ENCODE measurements at places on chromosomes 2 and 18.
A peak's percentile ranks its signal among the peaks of the same experiment; 100 is the strongest.

DNA sequence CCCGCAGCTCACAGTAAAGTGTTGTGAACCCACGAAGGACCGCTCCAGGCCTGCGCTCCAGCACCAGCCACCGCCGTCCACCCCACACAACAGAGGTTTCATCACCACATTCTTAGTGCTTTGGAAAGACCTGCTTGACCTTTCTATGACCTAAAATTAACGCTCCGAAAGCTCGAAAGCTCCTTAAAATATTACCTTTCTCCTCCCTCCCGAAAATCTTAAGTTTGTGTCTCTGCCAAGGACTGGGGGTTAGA is 149.2 kb downstream of the TWIST2 start:
- DNase-seq, result no peak

- no peak for DNase-seq
These were observed 16.9 kb upstream of the CD28 start for GRCh38 chr2:203689426-203690116.

GRCh38 chr2:9811679-9812511 is 31.4 kb upstream of the TAF1B start:
- DNase-seq, result no peak

DNA sequence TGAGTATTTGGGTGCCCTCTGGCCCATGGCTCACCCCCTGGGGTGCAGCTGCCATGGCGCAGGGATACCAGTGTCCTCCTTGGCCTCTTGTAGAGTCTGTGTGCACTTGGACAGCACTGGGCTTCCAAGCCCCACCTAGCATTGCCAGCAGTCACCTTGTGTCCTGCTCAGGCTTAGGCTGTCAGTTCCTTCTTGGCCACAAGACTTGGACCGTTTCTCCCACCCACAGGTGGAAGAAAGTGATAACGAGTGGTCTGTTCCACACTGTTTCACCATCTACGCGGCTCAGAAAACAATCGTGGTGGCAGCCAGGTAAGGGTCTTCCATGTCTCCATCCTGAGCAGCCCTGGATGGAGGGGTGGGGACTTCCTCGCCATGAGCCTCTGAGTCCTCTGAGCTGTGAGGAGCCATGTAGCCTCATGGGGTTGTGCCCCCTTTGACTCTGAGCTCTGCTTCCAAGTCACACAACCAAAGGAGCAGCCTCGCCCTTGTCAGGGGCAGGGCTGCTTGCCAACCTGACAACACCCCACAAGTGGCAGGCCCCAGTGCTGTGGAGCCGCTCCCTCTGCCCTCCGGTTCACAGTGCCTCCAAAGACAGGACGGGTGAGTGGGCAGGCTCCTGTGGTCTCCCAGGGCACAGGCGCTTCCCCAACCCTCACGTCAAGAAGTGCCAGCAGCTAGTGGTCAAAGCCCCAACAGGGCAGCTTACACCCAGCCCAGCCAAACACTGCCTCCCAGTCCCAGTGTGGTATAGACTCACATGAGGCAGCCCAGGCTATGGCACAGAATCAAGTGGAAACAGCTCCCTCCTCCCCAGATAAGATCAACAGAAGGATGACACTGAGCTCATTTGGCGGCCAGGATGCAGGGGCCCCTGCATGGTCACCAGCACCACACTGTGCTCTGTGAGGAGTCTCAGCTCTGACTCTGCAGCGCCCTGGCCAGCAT is 18.4 kb downstream of the STK25 start:
- peak; percentile 78 for DNase-seq

DNA sequence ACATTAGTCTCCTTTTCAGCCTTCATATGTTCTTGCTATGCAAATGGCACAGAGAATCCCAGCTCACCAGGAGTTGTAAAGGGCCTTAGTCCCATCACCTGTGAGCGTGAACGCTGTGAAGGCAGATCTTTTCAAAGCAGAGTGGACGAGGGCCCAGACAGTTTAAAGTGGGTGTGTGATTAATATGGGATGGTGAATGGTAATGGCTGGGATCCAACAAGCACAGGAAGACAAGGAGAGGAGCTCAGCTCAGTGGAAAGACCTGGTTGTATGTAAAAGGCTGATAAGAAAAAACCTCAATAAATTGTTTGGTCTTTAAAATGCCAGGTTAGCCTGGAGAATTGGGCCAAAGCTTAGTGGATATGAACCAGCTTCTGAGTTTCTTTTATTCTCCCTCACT is 326.2 kb downstream of the NYAP2 start:
- DNase-seq, result no peak

GRCh38 chr2:45024600-45025291 is 15.5 kb upstream of the SIX2 start:
- no peak for DNase-seq

DNA sequence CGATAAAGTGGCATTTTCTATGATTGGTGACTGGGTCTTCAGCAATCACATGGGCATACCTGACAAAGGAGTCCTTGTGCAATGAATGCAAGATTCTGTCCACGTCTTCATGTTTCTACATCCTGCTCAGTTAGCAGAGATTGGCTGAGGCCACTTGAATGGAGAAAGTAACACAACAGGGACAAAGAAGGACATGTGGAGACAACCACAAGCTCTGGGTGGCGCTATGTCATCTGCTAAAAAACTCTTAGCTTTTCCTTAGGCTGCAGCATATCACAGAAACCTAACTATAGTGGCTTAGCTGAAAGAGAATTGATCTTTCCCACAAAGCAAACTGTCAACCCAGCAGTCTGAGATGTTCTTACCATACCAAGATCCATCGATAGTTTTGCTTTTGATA is 1109.7 kb downstream of the SOCS6 start:
- DNase-seq, result no peak

DNA sequence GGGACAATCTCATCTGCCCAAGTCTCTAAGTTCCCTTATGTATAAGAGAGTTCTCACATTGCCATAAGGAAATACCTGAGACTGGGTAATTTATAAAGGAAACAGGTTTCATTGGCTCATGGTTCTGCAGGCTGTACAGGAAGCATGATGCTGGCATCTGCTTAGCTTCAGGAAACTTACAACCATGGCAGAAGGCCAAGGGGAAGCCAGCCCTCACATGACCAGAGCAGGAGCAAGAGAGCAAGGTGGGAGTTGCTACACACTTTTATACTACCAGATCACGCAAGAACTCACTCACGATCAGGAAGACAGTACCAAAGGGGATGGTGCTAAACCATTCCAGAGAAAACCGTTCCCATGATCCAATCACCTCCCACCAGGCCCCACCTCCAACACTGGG is 73.9 kb downstream of the PRKRA start:
- DNase-seq, result no peak

DNA sequence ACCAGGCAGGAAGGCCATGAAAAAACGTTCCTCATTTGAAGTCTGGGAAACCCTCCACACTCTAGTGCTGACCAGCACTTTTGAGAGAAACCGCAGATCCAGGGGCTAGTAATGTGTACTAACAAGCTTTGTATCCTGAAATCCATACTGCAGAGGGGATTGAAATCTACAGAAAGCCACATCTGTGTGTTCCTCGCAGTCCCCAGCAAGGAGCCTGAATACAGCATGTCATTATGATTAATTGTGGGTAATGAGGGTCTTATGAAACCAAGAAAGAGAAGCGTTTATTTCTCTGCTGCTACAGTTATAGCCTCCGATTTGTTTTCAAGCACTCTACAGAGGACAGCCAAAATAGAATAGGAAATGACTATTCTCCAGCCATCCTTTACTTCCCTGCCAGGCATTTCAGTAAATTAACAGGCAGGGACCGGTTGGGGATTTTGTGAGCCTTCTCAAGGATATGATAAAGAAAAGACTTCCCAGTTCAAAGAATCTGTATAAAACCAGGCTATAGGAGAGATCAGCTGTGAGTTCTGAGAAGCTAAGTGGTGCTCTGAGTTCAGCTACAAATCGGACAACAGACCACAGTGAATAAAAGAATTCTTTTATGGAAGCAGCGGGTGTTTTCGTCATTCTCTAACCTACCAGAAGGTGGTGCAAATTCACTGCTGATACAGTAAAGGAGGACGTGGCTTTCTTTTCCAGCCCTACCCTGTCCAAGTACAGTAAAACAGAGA is 133.4 kb downstream of the INSIG2 start:
- no peak for DNase-seq

DNA sequence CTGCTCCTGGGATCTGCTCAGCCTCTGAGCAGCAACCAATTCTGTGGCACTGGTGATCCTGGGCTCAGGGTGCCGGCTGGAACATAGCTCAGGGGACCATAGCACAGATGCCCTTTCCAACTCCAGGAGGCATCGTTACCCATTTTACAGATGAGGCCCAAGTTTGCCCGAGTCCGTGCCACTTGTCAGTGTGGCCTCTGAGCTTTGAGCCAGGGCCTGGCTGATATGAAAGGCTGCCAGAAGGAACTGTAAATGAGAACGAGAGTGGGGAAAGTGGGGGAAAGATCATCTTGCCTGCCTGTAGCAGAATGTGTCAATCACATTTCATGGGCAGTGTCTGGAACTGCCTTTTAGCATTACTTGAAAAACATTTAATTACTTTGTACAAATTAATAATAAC is 23.3 kb upstream of the FOSL2 start:
- no peak for DNase-seq

- no peak for DNase-seq
These were observed 59.6 kb downstream of the TPGS2 start for GRCh38 chr18:36769172-36769571.

GRCh38 chr18:59848002-59848401 is 51.8 kb upstream of the PMAIP1 start:
- DNase-seq, result no peak

- DNase-seq, result no peak
These were observed at the start of gene OXER1 for GRCh38 chr2:42764096-42764495. Gene OXER1, minus strand, starts transcription at chr2:42764135. Its CDS starts 73 bp downstream, at chr2:42764062.

- no peak for DNase-seq
These were observed 6.8 kb downstream of the COLEC11 start for GRCh38 chr2:3601561-3602271.

- DNase-seq, result no peak
These were observed 158.8 kb downstream of the NDUFA10 start for GRCh38 chr2:239866350-239866749.

DNA sequence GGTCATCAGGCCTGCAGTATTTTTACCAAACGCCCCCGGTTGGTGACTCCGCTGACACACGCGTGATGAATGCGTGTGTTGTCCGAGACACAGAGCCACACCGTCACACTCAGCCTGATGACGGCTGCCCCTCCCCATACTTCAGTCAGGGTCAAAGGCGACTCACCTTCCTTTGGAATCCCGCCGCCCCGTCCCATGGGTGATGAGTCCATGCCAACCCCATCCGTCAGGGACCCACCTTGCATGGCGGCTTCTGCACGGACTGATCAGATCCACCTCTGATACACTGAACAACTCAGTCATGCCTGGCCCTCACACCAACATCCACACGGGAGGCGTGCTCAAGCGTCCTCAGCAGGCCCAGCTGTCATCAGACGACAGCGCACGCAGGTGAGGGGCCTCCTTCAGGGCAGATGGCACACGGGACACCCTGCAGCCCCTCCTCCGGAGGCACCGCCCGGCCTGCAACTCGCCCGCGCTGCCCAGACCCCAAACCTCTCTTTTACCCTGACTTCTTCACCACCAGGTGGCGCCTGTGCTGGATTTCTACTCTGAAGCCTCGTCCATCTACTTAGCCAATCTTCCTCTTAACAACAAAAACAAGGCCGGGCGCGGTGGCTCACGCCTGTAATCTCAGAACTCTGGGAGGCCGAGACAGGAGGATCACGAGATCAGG is 89.2 kb downstream of the ZNF516 start:
- peak; percentile 19 for DNase-seq

GRCh38 chr2:56812432-56812831 is 628.6 kb downstream of the CCDC85A start:
- no peak for DNase-seq

GRCh38 chr18:76619621-76620315 is 124.7 kb upstream of the ZNF516 start:
- DNase-seq, result no peak

DNA sequence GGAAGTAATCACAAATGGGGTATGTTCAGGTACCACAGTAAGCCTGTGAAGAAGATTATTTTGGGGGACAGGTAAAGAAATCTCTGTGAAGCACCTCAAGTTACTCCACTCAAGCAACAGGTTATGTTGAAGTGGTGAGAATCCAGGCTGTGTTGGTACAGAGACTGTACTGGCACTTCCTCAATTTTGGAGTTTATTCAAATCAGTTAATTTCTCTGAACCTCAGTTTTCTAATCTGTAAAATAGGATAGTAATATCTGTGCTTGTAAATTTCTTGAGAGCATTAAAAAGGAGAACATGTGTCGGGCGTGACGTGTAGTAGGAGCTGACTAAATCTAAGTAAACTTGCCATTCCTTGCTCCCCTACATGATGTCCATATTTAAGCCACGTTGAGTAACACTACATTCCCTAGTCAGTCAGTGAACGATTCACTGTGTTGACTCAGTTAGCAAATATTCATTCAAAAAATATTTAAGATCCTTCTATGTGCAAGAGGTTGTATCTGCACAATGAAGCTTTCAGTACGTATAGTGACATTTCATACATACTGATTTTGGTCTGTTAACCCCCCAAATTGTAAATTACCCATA is 504.2 kb downstream of the ZEB2 start:
- DNase-seq, result no peak

DNA sequence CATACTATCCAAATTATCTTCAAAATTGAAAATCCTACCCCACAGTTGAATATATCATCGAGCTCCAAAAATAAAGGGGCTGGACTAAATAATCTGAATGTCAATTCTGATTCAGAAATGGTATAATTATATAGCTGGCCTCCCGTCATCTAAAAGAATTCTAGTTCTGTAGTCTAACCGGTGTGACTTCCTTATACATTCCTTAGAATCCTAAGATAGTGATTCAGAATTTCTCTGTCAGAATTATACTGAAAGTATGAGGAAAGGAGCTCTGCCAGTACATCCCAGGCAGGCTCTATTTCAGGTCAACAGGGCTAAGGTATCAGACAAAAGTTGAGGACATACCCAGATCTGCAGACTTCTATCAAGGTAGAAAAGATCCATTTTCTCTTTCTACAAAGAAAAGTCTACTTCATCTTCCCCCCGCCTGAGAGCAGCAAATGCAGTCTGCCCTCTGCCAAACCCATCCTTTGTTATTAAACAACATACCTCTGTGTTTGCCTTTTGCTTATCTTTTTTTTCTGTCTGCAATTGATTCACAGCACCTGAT is 128.5 kb downstream of the METTL4 start:
- no peak for DNase-seq

GRCh38 chr2:219249203-219249980 is 3.7 kb upstream of the TUBA4B start:
- peak; percentile 78 for DNase-seq

DNA sequence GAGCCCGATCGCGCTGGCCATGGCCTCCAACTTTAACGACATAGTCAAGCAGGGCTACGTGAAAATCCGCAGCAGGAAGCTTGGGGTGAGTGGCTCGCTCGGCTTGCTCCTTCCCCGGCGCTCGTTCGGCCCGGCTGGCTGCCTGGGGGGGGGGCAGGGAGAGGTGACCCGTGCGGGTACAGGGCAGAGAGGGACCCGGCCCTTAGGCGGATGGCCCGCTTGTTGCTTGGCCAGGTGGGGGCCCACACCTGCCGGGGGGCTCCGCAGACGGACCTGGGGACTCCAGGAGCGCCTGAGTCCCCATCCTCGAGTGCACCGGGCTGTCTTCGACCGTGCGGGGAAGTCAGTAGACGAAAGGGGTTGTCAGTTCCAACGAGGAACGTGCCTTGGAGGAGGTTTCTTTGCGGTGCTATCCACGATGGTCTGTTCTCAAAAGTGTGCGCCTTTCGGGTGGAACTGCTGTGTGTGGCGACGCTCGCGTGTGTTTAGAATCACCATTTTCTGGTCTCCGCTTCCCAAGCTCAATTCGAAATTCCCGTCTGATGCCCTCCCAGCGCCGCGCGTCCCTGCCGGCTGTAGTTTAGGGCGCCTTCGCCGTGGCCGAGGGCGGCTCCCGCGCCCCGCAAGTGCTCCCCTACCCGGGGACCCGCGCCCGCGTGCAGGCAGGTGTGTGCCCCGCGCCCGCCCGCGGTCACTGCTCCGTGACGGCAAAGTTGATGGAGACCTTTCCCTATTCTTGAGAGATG is 711 bp downstream of the DOK6 start:
- DNase-seq, result no peak

Data from hematopoietic multipotent progenitor cell treated with erythropoietin and hydrocortisone succinate and interleukin-3 and kit ligand, for 17 days (in vitro differentiated cells).